Femur (tissue), 1 donor: ENCODE measurements at places on chromosomes 13 and 19.

- peak; percentile 50 for DNase-seq
Observed at GRCh38 chr19:30450835-30451321, 78.7 kb downstream of the ZNF536 start.

DNA sequence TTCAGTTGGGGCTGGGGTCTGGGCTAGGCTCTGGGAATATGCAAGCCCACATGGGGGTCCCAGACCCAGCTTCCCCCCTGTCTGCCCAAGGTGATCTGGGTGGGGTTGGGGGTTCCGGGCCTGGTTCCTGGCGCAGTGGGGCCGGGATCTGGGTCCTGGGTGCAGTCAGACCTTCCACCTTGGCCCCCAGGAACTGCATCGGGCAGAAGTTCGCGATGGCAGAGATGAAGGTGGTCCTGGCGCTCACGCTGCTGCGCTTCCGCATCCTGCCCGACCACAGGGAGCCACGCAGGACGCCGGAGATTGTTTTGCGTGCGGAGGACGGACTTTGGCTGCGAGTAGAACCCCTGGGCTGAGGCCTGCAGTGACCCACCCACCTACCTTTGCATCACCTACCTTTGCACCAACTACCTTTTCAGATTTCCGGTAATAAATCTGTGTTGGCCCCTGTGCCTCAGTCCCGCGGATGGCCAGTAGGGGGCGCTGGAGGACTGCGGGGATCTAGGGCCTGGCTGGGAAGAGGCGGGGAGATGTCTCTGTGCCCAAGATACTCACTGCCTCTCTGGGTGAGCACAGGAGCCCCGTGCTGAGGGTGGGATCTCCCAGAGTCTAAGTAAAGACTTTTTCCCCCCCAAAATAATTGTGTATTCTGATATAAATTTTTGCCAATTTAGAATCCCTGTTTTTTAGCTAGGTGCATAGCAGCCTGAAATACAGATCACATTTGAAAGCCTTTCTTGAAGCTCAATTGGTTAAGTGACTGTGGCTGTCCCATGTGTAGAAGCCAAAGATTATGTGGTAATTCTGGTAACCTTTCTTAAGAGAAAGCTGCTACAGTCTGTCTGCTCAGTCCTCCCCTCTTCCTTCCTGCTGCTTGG lies 11.5 kb upstream of the CYP4F3 start:
- DNase-seq, result peak; percentile 81

DNA sequence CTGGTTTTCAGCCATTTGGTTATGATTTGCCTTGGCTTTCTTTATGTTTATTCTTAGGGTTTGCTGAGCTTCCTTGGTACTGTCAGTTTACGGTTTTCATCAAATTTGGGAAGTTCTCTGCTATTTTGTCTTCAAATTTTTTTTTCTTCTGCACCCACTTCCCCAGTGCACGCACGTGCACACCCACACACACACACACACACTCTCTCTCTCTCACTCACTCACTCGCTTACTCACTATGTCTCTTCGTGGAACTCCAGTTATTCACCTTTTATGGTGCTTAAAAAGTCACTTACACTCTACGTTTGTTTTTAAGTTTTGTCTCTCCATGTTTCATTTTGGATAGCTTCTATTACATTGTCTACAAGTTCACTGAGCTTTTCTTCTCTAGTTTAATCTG lies 7.1 kb downstream of the AKAP11 start:
- DNase-seq, result no peak

DNA sequence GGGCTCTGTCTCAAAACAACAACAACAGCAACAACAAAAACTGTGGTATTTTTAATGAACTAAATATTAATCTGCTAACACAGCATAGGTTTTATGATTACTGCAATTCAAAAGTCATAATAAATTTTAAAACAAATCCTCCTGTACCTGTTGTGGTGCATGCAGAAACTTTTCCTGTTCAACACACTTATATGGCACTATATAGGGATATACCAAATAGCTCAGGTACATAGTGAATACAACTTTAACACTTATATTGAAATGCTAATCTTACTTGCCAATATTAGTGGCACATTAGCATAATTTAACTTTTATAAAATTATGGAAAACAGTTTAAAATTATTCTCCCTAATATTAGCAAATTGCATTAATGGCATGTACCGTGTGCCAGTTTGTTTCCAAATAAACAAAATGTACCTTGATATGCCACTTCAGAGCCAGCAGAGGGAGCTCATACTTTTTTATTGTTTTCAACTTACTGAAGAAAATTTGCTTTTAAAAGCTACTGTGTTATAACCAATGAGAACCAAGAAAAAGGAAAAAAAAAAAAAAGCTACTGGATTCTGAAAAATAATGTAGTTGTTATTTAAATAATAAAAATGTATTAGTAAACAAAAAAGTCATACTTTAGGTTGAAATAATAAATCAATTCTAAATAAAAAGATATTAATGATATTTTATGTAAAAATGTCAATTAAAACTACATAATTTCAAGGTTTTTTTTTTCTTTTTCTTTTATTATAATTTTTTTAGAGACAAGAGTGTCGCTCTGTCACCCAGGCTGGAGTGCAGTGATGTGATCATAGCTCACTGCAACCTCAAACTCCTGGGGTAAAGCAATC lies 18.0 kb upstream of the RBM26 start:
- DNase-seq, result no peak

- DNase-seq, result peak; percentile 65
Observed at GRCh38 chr13:113862931-113863523, 849 bp downstream of the GAS6 start.

DNA sequence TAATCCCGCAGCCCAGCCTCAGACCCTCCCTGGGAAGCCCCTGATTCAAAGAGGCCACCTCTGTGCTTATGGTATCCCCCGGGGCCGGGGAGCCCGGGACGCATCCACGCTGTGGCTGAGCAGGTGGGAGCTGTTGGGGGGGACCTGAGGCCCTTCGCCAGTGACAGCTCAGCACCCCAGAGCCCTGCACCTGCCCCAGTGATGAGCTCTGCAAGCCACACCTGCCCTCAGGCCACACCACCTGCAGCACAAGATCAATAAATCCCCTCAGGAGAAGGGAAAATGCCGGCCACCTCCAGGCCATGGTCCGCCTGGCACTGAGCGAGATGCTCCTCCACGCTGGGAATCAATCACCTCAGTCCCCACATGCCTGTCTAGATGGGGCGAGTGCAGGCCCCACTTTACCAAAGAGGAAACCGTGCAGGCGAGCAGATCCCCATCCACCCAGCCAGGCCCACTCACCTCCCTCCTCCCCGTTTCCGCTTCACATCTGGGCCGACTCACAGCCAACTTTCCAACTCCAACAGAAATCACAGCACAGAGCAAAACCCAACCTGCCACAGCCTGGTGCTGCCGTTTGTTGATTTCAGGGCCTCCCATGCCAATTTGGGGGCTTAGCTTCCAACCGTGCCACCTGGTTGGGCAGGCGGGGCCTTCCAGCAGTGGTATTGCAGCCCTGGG lies 12.8 kb downstream of the MOB3A start:
- DNase-seq, result peak; percentile 62

GRCh38 chr13:98467263-98467985 lies 109.5 kb downstream of the STK24 start:
- DNase-seq, result no peak

GRCh38 chr19:989381-990081 lies 5.4 kb downstream of the WDR18 start:
- DNase-seq, result no peak

DNA sequence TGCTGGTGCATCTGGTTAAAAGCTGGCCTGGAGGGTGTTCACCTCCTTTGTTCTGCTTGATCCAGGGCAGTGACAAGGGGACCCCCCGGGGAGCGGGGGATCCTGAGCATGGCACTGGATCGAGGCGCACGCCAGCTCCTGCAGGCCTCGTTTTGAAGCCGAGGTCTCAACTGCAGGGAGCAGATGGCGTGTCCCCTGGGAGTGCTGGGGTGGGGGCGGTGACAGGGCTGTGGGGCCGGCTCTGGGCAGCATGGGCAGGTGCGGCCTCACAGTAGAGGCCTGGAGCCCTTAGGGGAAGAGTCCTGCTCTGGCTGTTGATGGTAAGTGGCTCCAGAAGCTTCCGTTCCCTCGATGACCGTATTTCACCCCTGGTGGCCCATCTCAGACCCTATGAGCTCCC lies 51.8 kb downstream of the CRTC1 start:
- DNase-seq, result no peak

GRCh38 chr19:39103151-39103550 lies 19.0 kb downstream of the ACP7 start:
- no peak for DNase-seq

- DNase-seq, result peak; percentile 80
Observed at GRCh38 chr19:49097453-49098288, 12.4 kb downstream of the SNRNP70 start.

GRCh38 chr13:96746886-96747285 lies 247.4 kb downstream of the OXGR1 start:
- DNase-seq, result no peak

DNA sequence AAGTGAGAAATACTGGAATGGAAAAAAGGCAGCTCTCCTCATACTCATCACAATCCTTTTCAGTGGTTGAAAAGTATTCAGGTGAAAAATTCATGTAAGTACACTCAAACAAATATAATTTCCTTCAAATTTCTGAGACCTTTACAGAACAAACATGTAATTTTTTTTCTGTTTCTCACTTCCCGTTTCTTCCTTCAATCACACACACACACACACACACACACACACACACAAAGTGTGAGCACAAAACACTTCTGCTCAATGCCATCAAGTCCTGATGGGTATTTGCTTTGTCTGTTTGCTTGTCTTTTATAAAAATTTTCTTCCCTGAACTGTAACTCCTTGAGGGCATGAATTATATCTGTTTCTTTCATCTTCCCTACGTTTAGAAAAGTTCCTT lies 110.6 kb downstream of the LIG4 start:
- no peak for DNase-seq

DNA sequence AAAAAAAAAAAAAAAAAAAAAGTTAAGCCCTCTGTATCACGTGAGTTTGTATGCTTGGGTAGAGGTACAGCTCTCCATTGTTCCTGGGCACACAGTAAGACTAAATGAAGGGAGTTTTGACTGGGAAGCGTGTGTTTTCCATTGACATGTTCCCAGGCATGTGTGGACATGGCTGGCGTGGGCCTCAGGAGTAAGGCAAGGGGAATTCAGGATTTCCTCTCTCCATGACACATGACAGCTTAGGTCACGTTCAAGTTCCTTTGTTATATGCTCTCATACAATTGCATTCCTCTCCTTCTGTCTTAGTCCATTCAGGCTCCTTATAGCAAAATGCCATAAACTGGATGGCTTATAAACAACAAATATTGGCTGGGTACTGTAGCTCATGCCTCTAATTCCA lies 17.1 kb upstream of the MAP3K10 start:
- DNase-seq, result no peak

DNA sequence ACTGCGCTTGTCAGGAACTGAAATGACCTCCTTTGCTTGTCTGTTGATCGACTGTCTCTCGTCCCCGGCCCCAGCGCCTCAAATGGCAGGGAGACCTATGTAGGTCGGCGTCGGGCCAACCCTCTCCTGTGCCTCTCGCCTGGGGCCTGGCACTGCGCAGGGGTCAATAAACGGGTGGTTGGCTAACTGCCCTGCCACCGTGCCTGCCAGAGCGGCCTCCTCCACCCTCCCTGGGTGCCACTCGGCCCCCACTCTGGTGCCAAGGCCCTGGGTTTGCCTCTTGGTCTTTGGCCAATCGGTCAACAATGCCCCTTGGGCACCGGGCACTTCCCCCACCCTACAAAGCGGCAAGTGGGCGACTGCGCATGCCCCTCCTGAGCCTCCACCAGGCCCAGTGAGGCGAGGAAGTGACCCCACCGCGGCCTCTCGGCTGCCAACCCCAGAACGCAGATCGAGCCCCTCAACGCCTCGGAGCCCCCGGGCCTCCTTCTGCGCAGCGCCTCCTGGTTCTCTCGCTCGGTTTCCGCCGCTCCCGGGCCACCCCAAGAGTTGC lies 1.1 kb downstream of the KEAP1 start:
- peak; percentile 79 for DNase-seq

DNA sequence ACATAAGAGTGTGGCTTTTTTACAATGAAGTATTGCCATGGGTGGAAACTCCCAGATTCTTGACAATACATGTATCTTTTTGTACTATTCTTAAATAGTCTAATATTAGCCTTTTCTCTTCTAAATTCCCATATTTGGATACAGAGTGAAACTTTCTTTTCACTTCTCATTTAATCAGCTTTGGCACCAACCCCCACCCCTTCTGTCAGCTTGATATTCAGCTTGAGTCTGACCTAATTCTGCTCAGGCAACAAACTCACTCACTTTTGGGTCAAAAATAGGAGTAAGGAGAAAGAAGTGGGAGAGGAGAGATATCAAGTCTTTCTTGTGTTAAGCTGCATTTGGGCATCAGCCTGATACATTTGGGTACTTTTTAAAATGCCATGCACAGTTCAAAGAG lies 397.5 kb downstream of the COG6 start:
- no peak for DNase-seq

- no peak for DNase-seq
Observed at GRCh38 chr19:36051637-36052036, 2.4 kb downstream of the THAP8 start.

DNA sequence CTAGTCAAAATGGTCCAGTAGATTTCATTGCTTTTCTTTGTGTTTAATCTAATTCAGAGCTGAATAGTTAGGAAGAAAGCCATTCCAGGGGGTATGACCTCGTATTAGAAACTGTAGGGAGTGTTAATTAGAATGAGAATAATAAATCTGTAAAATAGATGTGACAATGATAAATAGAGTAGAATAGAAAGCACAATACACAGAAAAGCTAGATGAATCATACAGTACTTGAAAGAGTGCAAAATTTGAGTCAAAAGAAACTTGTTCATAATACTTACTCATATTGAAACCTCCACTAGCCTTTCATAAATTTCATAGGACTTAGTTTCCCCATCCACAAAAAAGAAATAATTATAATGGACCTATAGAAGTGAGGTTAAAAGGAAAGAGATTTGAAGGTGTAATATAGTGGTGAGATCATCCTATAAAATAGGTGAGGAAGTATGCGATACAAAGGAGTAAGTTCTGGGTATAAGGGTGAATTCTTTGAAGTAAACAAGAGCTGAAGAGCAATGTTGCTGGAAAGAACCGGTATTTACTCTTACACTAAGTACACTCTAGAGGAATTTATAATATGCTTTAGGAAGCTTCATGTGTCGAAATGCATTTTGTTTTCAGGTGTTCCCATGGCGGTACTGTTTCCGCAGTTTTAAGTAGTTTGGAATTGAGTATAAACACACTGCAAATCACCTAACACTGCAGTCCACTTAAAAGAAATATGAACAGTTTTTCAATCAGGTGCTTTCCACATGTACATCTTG lies 21.9 kb downstream of the PCDH17 start:
- no peak for DNase-seq
